Amygdala (tissue), 56 donors: ENCODE measurements at places on chromosomes 16 and 17.

- DNase-seq = no peak
These were observed 16.5 kb downstream of the DBNDD1 start for GRCh38 chr16:90002759-90003158.

GRCh38 chr16:49638673-49639610, 217.0 kb downstream of the ZNF423 start:
- no peak for DNase-seq

DNA sequence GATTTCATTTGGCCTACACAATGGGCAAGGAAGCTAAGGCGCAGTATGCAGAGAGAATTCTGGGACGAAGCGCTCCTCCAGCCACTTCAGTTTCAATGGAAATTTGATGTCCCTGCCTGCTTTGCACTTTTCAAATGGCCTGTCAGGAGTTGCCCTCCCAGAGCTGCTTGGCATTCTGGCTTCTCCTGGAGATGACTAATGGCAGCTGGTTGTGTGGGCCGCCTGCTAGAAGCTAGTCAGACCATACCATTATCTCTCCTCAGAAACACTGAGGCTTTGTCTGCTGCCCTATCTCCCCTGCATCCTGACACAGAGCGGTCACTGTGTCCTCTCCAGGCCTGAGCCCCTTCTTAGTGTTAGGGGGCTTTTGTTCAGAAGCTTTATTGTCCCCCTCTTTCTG, 180.1 kb downstream of the SPECC1 start:
- peak; percentile 54 for DNase-seq

DNA sequence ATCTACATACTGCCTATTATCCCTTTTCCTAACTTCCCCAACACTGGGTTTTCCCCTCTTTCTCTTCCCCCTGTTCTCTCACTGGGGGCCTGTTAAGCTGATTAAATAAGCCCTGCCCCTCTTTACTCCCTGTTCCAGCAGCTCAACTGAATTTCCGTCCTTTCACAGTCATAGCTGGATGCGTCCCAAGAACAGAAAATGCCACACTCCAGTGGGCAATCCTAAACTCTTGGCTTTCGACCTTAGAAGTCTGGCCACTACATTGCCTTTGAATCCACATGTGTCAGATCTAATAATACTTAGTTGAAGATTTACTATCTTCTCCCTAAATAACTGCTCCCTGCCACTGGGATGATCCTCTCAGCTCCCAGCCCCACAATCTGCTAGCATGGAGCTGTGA, 34.5 kb downstream of the KCNJ16 start:
- DNase-seq = no peak

- no peak for DNase-seq
These were observed 255.9 kb downstream of the SOX9 start for GRCh38 chr17:72376526-72377345.

DNA sequence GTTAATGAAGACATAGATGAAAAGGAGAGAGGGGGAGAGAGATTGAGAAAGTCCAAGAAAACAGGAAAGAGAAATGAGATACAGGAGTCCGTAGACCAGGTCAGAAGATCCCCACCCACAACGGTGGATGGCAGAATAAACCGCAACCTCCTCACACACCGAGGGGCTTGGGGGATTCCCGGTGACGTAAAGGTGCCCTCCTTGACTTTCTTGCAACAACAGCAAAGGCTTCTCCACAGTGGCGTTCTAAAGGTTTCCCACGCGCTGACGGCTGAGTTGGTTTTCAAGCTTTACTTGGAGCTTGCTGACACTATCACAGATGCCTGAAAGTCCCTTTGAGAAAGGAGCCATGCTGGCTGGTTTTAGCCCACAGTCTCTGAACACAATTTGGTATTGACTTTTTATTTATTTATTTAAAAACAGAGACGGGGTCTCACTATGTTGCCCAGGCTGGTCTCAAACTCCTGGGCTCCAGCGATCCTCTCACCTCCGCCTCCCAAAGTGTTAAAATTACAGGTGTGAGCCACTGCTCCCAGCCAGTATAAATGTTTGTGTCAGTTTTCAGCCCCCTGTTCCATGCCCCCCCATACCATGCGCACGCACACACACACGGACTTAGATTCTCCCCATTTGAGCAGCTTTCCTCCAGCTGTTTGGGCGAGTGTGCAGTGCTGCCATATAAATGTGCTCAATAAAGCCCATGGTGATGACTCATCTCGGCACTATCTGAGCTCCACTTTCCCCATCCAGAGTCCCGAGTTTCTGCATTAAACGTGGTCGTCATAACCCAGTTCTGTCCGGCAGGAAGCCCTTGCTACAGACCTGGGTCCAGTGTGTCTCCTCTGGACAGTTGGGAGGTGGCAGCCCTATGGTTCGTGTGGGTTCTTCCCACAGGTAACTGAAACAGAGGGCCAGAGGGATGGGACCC, 33.0 kb upstream of the SEC14L1 start:
- DNase-seq = no peak

DNA sequence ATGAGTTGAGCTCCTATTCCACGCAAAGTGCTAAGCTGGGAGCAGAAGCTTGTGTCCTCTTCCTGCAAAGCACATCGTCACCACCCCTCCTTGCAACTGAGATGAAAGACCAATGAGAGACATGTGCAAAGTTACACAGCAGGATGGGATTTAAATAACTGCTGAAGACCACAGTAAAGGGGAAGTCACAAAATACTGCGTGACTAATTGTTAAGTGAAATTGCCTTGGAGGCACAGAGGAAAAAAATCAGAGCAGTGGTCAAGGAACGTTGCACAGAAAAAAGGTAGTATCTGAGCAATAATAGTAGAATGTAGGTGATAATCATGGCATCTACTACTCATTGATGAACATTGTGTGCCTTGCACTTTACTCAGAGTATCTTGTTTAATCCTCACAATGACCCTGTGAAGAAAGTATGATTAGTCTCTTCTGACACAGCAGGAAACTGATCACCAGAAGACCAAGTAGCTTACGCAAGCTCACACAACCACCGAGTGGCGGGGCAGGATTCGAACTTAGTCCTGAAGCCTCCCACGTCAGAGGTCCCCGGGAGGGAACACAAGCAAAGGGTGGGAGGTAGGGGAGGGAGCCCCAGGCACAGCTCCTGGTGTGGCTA, 15.4 kb upstream of the MYO18A start:
- no peak for DNase-seq

DNA sequence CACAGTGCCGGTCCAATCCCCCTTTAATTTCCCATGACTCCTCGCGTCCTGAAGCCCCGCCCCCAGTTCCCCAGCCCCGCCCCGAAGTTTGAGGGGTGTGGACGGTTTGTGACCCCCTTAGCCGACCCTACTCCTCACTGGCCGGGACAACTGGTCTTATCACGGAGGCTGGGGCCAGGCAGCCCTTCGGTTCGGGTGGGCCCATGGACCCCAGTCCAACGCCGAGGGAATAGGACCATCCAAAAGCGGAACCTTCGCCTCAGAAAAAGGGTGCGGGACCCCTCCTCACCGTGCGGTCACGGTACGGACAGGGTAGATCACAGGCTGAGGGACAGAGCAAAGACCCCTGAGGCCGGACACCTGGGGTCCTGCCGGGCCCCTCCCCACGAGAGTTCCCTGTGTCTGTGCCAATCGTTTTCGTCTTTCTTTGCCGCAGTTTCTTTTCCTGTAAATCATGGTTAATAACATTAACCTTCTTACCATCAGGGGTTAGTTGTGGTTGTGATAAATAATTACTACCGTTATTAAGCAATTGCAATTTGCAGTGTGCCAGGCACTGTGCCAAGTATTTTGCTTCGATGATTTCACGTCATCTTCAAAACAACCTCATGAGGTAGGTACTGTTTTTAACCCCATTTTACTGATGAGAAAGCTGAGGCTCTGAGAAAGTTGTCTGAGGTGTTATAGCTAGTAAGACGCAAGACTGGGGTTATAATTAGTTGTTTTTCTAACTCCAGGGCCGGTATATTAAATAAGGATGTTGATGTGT, 543 bp downstream of the TMUB2 start:
- no peak for DNase-seq

- DNase-seq = no peak
These were observed 767 bp downstream of the RPS6KB1 start for GRCh38 chr17:59893676-59894100.

DNA sequence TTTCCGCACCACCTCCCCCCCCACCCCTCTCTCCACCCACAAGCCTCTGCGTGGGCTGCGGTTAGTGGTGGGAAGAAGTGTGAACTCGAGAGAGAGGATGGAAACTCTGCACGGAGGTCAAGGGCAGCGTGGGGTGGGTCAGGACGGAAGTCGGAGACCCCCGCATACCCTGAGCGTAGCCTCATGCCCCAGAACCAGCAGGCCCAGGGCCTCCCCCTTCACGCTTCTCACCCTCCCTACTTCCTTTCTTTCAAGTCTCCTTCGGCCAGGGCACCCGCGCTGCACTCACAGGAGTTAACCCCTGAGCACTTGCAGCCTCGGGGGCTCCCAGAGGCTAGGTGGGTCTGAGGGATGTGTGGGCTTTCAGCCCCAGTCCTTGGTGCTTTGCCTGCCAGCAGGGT, 9.2 kb downstream of the TBKBP1 start:
- no peak for DNase-seq

- DNase-seq = no peak
These were observed 42.5 kb downstream of the PLCG2 start for GRCh38 chr16:81821436-81822128.

- DNase-seq = no peak
These were observed 30.0 kb downstream of the HNF1B start for GRCh38 chr17:37714897-37715296.

- DNase-seq = no peak
These were observed 526 bp downstream of the MRPS23 start for GRCh38 chr17:57849163-57849873.

DNA sequence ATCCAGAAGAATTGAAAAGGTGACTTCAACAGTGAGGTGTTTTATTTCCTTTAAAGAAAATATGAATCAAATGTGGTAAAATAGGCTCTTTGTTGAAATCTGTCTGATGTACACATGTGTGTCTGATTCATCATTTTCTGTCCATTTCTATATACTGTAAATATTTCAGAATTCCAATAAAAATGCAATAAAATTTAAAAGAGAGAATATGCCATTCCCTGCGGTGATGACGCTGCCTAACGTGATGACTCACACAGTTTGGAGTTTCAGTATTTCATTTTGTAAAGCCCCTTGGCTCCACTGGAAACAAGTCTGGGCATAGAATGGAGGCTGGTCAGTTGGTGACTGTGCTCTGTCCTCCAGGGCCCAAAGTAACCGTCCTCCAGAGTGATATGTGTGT, 482.5 kb upstream of the CDH5 start:
- no peak for DNase-seq

- no peak for DNase-seq
These were observed 10.3 kb upstream of the MED9 start for GRCh38 chr17:17466511-17466910.

DNA sequence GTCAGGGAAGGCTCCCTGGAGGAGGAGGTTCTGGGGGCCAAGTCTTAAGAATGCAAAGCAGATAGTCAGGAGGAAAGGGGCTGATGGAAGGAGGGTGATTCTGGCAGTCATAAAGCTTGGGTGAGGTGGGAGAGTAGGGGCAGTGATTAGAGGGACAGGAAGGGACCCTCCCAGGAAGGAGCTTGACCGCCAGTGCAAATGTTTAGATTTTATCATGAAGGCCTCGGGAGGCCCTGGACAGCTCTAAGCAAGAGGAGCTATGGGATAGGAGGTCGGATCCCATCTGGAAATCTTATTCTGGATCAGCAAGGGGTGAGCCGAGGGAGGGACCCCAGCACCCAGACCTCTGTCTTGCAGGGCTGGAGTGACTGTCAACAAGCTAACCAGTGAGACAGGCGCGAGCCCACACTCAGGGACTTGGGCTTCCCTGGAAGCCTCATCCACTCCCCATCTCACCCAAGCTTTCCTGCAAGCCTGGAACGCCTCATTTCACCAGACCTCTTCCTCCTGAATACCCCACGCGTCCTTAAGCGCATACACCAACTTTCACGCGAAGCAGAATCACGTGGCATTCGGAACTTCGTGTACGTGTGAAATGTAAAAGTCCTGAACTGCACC, 52.0 kb upstream of the CBX4 start:
- no peak for DNase-seq

DNA sequence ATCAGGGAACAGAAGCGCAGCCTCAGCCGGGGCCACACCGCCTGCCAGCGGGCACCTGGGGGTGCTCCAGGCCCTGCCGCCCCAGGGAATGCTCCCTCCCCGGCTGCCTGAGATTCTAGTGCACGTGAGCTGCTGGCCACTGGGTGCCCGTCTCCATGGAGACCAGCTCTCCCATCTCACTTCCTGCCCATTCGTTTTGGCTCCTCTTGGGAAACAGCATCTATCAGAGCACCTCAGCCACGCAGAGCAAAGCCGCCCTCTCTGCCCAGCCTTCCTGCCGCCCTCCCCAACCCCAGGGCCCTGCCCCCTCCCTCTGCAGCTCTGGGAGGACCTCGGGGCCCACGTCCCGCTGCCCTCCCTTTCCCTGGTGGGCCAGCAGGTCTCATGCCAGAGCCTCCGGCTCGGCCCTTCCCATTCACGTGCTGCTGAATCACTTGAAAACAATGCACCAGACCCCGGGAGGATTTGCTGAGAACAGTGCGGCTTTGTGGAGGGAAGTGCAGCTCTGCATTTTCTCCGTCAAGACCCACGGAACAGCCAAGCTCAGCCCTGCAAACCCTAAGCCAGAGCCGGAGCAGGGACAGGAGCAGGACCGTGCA, 19.4 kb downstream of the CEP295NL start:
- peak; percentile 84 for DNase-seq

- DNase-seq = no peak
These were observed 13.8 kb downstream of the EMP2 start for GRCh38 chr16:10566613-10567012.

GRCh38 chr16:85385463-85386331, 227.4 kb upstream of the GSE1 start:
- no peak for DNase-seq

DNA sequence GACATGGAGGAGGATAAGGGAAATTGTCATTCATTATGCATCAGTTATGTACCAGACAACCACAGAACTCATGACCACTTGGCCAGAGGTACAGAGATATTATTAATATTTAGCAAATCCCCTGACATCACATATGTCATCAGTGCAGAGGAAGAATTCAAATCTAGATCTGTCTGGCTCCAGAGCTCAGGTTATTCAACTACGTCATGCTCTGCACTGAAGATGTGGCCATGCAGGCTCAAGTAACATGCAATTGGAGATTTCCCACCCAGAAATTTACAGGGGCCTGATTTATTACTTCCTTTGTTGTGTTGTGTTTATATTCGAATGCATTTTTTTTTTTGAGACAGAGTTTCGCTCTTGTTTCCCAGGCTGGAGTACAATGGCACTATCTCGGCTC, 224.3 kb downstream of the HS3ST4 start:
- no peak for DNase-seq

DNA sequence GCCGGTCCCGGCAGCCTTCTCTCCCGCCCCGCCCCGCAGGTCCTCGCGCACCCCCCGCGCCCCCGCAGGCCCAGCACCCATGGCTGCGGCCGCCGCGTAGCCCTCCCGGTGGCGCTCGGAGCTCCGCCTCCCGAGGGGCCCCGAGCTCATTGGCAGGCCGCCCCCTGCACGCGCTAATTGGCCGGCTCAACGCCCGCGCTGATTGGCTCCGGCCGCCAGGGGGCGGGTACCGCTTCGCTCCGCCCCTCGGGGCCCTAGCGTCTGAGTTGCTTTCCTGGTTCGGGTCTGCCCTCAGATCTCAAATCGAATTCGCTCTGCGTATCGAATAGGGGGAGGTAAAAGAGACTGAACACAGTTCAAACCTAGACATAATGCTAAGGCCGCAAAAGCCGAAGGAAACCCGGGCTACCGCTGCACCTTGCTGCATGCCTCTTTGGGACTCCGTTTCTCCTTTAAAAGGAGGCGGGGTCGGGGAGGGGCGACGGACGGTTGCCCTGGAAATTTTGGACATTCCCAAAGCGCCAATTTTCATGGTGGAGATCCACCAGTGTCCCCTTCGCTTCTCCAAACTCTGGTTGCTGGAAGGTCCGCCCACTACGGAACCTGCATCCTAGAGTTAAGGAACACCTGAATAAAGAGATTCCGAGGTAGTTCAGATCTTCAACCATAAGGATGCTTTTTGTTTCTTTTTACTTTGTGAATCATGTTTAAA, at the start of gene DEXI:
TSS of gene DEXI (minus strand) at position 117 of the 712 bp plus-strand sequence. CDS start 463 bp downstream, outside the sequence.
- DNase-seq = peak; percentile 85
